Left kidney (tissue), 8 donors: ENCODE measurements at places on chromosomes 5 and 9. TPM values are rescaled to one million over a fixed set of nuclear protein-coding genes. Genes with fewer than 3 reads are reported as not detected.

DNA sequence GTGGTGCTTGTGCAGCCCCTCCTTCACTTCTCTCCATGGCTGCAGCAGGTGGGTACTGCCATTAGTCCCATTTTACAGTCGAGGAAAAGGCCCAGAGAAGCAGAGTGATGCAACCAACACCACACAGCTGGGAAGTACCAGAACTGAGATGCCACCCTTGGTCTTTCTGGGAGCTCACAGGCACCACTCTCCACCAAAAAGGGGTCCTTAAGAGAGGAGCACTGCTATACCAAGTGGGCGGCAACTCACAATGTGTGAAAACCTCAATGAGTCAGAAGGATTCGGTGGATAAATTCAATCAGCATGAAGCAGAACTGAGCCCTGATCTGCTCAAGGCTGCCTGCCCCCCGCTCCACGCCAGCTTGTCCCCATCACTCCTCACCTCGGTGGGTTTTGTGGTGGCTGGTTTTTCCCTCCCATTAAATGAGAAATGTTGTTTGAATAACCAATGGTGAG is 213.7 kb downstream of the FSTL4 start:
- no peak for DNase-seq

- no peak for DNase-seq
Measured at GRCh38 chr5:165508286-165508685, 2002.9 kb downstream of the MAT2B start.

DNA sequence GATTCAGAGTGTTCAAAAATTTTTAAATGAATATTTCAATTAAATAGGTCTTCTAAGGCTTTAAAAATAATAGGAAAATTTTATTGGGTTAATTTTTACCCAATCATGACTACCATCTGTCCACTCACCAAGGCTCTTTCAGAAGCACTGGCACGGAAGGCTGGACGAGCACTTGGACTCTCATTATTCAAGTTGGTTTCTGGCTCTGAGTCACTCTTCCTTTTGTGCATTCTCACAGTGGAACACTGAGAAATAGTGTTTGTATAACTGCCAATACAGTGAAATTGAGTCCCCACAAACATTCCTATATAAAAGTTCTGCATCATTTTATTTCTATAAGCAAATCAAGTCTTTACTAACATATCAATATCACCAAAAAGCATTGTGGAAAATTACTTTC is 1149.0 kb downstream of the EFNA5 start:
- DNase-seq: no peak

GRCh38 chr5:166716856-166717492 is 1574.5 kb upstream of the WWC1 start:
- DNase-seq: no peak

DNA sequence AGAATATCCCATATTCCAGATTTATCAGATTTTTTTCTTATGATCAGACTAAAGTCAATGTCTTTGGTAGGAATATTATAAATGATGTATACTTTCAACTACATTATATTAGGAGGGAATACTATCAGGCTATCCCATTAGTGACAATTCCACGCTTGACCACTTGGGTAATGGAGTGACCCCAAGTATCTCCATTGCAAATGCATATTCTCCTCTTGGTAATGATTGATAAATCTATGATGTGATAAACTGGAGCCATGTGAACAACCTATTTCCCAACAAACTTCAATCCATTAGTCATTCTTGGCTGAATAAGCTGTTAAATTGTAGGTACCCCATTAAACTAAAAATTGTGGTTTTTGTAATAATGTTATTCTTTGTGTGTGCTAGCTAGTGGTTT is 12.2 kb upstream of the MPDZ start:
- no peak for DNase-seq

GRCh38 chr9:108666240-108666784 is 189.5 kb downstream of the ACTL7B start:
- DNase-seq: no peak

GRCh38 chr5:170813231-170813630 is 29.7 kb downstream of the GABRP start:
- no peak for DNase-seq

- no peak for DNase-seq
Measured at GRCh38 chr5:98309785-98310598, 463.5 kb upstream of the RGMB start.

DNA sequence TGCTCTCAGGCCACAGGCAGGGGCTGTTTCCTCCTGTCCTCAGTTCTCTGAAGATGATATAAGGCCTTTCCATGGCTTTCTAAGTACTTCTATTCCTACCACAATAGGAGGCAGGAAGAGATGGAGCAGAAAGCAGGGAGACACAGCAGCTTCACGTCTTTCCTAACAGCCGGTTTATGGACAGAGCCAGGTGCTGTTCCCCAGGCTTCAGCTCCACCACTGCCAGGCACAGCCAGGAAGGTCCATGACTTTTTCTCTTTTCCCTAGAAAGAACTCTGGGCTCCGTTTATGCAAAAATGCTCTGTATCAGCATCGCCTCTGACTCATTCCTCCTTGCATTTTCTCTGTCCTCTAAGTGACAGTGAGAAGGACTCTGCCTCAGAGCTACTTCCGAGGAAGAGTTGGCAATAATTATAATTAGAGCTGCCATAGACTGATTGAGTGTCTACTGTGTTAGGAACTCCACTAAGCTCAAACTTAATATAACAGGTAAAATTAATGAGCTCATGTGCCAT is 478.5 kb downstream of the RASEF start:
- no peak for DNase-seq

- no peak for DNase-seq
Measured at GRCh38 chr9:69253057-69253456, 72.0 kb upstream of the ENTREP1 start.

DNA sequence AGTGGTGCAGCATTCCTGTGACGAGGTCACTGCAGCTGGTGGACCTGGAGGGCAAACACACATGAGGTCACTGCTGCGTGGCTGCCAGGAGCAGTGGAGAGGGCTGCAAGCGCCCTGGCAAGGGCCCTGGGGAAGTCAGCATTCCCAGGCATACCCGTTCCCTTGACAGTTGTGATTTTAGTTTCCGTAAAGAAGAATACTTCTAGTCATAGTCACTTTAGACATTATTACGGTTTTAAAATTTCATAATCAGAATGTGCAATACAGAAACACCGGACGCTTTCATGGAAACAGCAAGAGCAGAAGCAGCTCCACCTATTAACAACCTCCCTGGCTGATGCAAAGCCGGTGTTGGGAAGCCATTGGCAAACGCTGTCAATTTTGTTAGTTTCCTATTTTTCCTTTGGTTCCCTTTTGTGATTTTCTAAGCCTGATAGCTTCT is 129.8 kb downstream of the GADD45G start:
- DNase-seq: no peak

- DNase-seq: no peak
Measured at GRCh38 chr9:131043646-131044045, 34.7 kb downstream of the LAMC3 start.

GRCh38 chr9:129380961-129381401 is 202.9 kb upstream of the IER5L start:
- no peak for DNase-seq

- no peak for DNase-seq
Measured at GRCh38 chr5:112923148-112923917, 1.3 kb upstream of the REEP5 start.

DNA sequence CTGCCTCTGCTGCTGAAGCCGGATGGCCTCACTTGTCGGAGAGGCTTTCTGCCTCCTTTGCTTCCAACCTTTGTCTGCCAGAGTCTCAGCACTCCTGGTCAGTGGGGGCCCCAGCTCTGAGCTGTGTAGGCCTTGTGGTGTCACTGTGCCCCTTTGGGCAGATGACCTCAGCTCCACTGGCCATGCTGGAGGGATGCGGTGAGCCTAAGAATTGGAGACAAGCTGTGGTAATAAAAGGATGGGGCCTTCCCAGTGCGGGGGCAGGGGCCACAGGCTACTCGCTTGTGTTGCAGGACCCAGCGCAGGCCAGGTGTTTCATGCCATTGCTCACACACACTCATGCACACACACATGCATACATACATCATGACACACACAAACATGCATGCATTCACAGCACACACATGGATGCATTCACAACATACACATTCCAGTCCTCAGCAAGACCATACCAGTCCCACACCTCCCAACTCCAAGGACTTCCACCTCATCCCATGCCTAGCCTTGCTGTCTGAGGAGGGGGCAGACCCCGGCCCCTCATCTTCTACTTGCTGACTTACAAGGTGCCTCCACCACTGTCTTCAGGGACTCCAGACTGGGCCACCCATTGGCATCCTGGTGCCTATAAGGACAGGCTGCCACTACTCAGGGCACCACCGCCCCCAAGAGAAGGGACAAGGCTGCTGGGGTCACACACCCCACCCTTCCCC is 237.7 kb downstream of the SYK start:
- DNase-seq: no peak

GRCh38 chr5:59236986-59237385 is 654.1 kb downstream of the RAB3C start:
- DNase-seq: no peak

- no peak for DNase-seq
Measured at GRCh38 chr9:112559629-112560413, 73.2 kb downstream of the KIAA1958 start.

- DNase-seq: no peak
Measured at GRCh38 chr5:56585461-56585860, 229.9 kb upstream of the MAP3K1 start.

DNA sequence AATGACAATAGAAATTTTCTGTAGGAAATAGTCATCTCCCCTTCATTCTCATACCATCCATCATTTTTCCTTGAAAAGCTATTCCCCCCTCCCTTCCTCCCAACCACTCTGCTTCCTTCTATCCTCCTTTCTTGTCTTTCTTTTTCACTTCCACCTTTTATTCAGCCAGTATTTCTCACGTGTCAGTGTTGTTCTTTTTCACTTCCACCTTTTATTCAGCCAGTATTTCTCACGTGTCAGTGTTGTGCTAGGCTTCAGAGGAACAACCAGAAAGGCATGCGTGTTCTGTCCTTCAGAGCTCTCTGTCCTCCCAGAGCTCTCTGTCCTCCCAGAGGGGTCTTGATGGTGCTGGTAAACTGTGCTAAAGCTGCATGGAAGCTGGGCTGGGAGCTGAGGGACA is 419.6 kb downstream of the GADD45G start:
- no peak for DNase-seq

DNA sequence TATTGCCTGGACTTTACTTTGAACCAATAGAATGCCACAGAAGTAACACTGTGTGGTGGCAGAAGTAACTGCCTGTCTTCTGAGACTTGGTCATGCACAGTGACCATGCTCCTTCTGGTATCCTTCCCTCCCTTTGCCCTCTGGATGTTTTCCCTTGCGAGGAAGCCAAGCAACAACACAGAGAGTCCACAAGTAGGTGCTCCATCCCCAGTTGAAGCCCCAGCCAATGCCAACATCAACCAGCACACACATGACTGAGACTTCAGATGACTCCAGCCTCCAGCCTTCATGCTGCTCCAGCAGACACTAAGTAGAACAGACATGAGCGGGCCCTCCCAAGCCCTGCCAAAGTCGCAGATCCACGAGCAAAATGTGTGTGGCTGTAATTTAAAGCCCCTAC is 129.6 kb downstream of the EPB41L4A start:
- DNase-seq: no peak

- DNase-seq: no peak
Measured at GRCh38 chr5:149762958-149763630, 33.0 kb downstream of the PPARGC1B start.

DNA sequence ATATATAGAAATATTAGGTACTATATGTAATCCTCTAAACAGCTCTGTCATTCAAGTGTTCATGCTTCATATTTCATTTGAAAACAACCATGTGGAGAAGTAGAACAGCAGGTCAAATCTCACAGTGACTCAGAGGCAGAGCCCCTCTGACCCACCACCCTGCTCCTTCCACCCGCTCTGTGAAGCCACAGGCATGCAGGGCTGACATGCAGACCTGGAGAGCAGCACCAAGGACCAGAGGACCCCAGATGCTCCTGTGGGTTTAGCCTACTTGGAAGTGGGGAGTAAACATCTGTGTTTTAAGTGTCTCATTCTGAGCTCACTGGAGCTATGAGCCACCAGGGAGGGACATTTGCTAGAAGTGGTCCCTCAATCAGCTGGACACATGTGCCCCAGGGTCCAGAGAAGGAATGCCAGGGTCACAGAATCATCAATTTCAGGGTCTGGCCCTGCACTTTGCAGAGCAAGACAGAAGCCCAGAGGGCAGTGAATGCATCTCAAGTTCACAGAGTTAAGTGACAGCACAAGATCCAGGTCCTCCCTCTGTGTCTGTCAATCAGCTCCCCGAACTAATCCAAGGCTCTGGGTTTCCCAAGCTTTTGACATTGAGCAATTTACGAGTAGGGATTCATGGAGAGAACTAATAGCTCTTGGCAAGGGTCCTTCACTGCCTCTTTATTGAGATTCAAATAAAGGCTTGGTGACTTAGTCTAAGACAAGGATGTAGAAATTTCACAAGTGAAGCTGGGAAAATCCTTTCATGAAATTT is 441.1 kb downstream of the SEMA5A start:
- no peak for DNase-seq

GRCh38 chr9:137550231-137550621 is at the start of gene PNPLA7:
PNPLA7 (minus strand) TSS chr9:137550402; CDS start chr9:137550197, 205 bp downstream.
- DNase-seq: peak; percentile 87

DNA sequence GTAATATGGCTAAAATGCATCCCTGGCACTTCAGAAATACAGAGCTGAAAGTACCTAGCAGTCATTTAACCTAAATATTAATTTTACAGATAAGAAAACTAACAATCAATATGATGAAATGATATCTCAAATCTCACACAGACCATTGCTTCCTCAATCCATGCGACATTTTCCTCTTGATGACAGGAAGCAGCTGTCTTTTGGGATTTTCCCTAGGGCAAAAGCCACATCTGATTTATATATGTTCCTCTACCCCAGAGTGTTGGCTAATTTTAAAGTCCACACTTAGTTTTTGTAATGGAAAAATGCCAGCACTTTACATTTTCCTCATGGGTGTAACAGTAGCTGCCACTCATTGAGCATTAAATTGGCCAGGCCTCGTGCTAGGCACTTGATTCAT is 47.7 kb upstream of the ITGA1 start:
- DNase-seq: no peak

Gene BHMT2
- polyA plus RNA-seq: 49.9 TPM

Gene IRX2
- 23.7 TPM for polyA plus RNA-seq

Gene IFNB1
- polyA plus RNA-seq: not detected

Gene FLT4
- 23.6 TPM for polyA plus RNA-seq

Gene FCN1
- 0.83 TPM for polyA plus RNA-seq

Gene MORN5
- 1.9 TPM for polyA plus RNA-seq

Gene GALNT12
- 9.2 TPM for polyA plus RNA-seq

Gene STPG3
- polyA plus RNA-seq: 1.5 TPM

Gene LVRN
- 3.0 TPM for polyA plus RNA-seq

Gene FOXD4L6
- polyA plus RNA-seq: not detected
